ENCODE measurements at places on chromosomes 11 and 22. TPM values are rescaled to one million over a fixed set of nuclear protein-coding genes. Genes with fewer than 3 reads are reported as not detected.
A peak's percentile ranks its signal among the peaks of the same experiment; 100 is the strongest.

Gene PARVG
- 0.23 TPM for total RNA-seq

GRCh38 chr11:80086496-80087055 lies 645.7 kb upstream of the TENM4 start:
- no peak overlapping the region for H3K27ac ChIP-seq
- no peak overlapping the region for H3K4me3 ChIP-seq
- H3K4me1 ChIP-seq = peaks cover 6% of the 10 kb centered on the region
- H3K27me3 ChIP-seq = no peaks in the 10 kb centered on the region

GRCh38 chr11:120798854-120799253 lies 225.0 kb upstream of the TBCEL start:
- H3K27me3 ChIP-seq = peaks cover 5% of the 10 kb centered on the region
- no peak for DNase-seq
- no peaks in the 10 kb centered on the region for H3K36me3 ChIP-seq
- peaks cover 7% of the 10 kb centered on the region for H3K4me1 ChIP-seq

GRCh38 chr11:24070435-24070834 lies 426.4 kb upstream of the LUZP2 start:
- H3K27ac ChIP-seq = no peak overlapping the region
- DNase-seq = no peak
- no peaks in the 10 kb centered on the region for H3K27me3 ChIP-seq
- no peaks in the 10 kb centered on the region for H3K4me1 ChIP-seq

DNA sequence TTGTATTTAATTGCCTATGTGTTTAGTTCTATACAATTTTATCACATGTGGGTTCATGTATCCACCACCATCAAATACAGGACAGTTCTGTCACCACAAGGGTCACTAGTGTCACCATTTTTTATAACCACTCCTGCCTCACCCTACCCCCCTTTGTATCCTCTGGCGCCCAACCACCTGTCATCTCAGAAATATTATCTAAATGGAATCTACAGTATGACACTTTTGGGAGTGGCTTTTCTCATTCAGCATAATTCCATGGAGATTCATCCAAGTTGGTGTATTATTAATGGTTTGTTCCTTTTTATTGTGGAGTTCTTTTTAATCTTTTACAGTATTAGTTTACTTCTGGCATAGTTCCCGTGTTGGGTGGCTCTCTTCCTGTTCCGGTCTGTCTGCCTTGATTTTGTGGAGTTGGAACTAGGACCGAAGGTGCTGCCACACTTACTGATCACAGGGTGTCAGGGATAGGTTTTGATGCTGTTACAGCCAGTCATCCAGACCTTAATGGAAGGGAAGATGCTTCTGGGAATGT lies 58.5 kb downstream of the TNRC6B start:
- H3K36me3 ChIP-seq = peaks cover 4% of the 10 kb centered on the region
- H3K27me3 ChIP-seq = no peaks in the 10 kb centered on the region
- no peak for DNase-seq
- no peak overlapping the region for H3K27ac ChIP-seq

Gene RIMBP3B
- 0.63 TPM for total RNA-seq

GRCh38 chr22:46857142-46857884 lies 94.9 kb downstream of the TBC1D22A start:
- H3K36me3 ChIP-seq = peaks cover 14% of the 10 kb centered on the region
- H3K4me3 ChIP-seq = no peak overlapping the region
- H3K27ac ChIP-seq = peak overlapping the region; percentile 35
- DNase-seq = no peak
- no peaks in the 10 kb centered on the region for H3K27me3 ChIP-seq

GRCh38 chr11:58526721-58527120 lies 18.8 kb upstream of the OR5B21 start:
- H3K27ac ChIP-seq = no peak overlapping the region
- peaks cover 4% of the 10 kb centered on the region for H3K4me1 ChIP-seq
- H3K27me3 ChIP-seq = peaks cover 8% of the 10 kb centered on the region
- peaks cover 11% of the 10 kb centered on the region for H3K36me3 ChIP-seq

Gene DDX25
- total RNA-seq = 2.3 TPM

GRCh38 chr11:126328001-126328390 lies 24.1 kb downstream of the DCPS start:
- no peak for DNase-seq
- H3K36me3 ChIP-seq = no peaks in the 10 kb centered on the region
- H3K27me3 ChIP-seq = no peaks in the 10 kb centered on the region
- H3K4me3 ChIP-seq = no peak overlapping the region
- H3K27ac ChIP-seq = peak overlapping the region; percentile 87
- peaks cover 24% of the 10 kb centered on the region for H3K4me1 ChIP-seq

- H3K27ac ChIP-seq = peak overlapping the region; percentile 14
- no peak overlapping the region for H3K4me3 ChIP-seq
- DNase-seq = no peak
- H3K4me1 ChIP-seq = peaks cover 16% of the 10 kb centered on the region
- peaks cover 4% of the 10 kb centered on the region for H3K36me3 ChIP-seq
Measured at GRCh38 chr11:122671400-122671891, 15.9 kb downstream of the UBASH3B start.

DNA sequence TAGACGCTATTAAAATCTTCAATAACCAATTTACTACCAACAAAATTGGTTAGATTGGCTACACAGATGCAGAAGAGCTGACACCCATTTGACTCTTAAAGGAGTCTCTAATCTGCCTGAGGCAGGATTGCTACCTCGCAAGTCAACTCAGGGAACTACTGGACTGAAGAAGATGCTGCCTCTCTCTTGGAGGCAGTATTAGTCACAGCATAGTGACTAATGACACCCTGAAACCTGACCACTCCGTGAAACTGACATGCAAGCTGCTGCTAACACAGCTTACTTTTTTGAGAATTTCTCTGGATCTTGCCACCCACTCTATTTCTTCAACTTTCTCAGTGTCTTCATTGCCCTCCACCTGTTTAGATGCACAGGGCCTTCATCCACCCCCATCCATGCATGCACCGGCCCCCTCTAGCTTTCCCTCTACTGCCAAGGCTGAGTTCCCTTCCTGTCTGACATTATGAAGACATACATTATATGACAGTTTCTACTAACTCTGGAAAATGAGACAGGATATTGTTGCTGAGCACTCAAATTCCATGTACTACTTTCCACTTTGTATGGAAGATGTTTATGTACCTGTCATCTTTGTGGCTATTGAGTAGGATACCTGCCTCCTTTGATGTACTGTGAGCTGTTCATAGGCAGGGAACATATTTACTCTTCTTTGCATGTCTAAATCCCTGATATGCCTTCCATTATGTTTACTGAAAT lies 183.2 kb downstream of the MSANTD4 start:
- no peaks in the 10 kb centered on the region for H3K36me3 ChIP-seq
- DNase-seq = no peak
- no peak overlapping the region for H3K27ac ChIP-seq

Gene TMEM86A
- total RNA-seq = 1.7 TPM

Gene ANKK1
- 0.09 TPM for total RNA-seq

Gene OR5B17
- not detected for total RNA-seq

DNA sequence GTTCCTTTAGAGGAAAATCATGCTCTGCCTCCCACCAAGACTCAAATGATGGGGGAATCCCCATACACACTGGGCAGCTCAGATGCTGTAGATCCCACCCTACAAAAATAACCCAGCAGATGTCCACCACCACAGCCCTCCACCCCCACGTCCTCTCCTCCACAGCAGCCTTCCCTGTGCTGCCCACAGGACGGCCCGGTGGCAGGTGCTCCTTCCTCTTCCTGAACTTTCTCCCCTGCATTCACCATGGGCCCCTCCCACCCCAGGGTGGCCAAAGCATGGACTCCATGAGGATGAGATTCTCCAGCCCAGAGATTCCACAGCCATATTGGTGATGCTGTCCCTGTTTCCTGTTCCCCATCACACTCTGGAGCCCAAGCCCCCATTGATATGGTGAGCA lies 368.3 kb downstream of the CADM1 start:
- H3K4me1 ChIP-seq = no peaks in the 10 kb centered on the region
- peaks cover 91% of the 10 kb centered on the region for H3K27me3 ChIP-seq
- H3K36me3 ChIP-seq = no peaks in the 10 kb centered on the region
- no peak overlapping the region for H3K4me3 ChIP-seq

DNA sequence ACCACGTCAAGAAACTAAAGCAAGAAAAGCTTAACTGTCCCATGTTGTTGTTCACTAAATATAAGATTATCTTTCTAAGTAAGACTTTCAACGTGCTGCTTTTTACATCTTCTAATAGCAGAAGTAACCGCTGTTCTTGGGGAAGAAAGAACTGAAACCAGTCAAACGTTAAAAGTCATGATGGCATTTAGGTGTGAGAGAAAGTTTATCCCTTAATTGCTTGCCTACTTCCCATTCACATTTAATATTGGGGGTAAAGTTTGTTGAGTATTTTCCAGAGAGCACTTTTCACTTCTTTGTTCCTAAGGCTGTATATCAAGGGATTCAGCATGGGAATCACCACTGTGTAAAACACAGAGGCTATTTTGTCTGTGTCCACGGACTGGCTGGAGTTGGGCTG lies 970 bp downstream of the OR5B21 start:
- H3K4me1 ChIP-seq = no peaks in the 10 kb centered on the region
- no peaks in the 10 kb centered on the region for H3K36me3 ChIP-seq
- no peak overlapping the region for H3K4me3 ChIP-seq
- DNase-seq = no peak
- no peak overlapping the region for H3K27ac ChIP-seq

Data from neural crest cell (in vitro differentiated cells).